ENCODE measurements at places on chromosomes 4 and X.

DNA sequence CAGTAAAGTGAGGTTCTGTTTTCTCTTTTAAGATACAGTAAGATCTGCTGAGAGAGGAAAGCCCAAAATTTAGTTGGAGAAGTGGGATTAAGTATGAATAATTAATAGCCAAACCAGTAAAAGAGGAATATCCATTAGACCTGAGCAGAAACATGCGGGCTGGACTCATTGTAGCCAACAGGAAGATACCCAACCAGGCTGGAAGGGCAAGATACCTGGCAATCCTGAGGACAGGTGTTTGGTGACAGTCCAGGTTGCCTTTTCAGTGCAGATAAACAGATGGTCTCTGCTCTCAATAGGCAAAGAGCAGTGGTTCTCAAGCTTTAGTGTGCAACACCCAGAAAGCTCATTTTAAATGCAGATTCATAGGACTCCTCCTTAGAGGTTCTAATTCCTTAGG, 980.8 kb upstream of the GRID2 start:
- DNase-seq, result no peak

- DNase-seq, result no peak
Observed at GRCh38 chrX:154040307-154040756, 20.6 kb upstream of the IRAK1 start.

DNA sequence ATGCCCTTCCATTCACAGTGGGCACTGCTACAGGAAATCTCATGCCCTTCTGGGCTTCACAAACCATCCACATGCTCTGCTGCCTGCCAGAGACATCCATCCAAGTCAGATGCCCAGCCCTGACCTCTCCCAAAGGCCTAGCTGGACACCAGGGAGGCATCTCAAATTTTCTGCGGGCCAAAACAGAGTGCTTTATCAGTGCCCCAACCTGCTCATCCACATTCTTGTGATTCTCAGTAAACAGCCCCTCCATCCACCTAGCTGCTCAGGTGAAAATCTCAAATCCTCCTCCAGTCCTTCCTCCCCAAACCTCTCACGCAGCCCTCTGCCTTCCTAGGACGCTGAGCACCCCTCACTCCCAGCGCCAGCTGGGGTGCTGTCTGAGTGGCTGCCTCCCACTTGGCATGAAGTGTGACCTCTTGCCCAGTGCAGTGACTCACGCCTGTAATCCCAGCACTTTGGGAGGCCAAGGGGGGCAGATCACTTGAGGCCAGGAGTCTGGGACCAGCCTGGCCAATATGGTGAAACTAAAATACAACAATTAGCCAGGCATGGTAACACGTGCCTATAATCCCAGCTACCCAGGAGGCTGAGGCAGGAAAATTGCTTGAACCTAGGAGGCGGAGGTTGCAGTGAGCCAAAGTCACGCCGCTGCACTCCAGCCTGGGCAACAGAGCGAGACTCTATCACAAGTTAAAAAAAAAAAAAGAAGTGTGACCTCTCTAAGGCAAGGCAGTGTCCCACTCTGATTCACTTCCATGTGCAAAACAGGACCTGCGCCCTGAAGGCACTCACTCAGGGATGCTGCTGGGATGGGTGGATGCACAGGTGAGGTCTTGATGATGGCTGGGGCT, 1.7 kb upstream of the AFAP1 start:
- no peak for DNase-seq

- DNase-seq, result no peak
Observed at GRCh38 chrX:49187526-49187925, 1.4 kb upstream of the PRICKLE3 start.

DNA sequence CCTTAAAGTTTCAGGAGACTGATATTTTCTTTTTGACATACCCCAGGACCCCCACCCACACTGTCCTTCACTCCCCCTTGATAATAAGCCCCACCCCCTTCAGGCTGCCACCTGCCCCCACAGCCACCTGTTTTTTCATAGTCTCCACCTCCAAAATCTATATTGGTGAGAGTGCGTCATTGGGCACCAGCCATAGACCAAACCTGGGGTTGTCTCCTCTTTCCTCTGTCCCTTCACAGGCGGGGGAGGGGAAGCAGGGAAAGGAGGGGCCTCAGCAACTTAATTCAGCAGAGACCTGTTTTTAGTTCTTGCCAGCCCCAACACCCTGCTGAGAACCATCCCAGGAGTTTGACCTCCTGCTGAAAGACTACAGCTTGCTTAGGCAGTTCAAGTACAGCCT, 1.1 kb downstream of the ARHGAP36 start:
- DNase-seq, result no peak

DNA sequence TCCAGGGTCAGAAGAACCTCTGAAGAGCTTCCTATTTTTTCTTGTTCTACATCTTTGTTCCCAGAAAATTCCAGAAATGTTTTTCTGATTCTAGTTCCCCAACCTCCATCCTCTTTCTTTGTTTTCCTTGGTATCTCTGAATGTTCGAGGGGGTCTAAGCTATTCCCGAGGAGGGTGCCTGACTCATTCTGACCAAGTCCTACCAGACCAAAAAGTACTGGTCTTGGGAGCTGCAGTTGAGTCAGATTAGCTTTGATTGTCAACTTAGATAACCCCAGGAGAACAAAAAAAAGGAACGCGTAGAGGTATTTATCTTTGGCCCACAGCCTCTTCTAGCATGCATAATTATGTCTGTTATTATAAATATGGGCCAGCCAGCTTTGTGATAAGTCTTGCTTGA, 12.1 kb upstream of the TENM3 start:
- no peak for DNase-seq

DNA sequence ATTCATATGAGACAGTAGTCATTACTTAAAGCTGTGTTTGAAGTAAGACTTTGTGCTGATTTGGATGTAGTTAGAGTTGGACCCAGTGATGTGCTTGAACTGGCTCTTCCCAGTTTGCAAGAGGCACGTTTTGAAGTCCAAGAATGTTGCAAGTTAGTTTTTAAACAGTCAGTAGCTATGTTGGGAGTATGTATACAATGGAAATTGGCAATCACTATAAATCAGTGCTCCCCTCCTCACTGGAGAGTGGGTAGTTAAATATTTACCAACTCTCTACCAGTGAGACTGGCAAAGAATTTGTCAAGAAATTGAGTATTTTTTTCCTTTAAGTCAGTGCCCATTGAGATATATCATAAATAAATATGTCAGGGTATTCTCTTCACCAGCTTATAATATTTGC, 191.9 kb upstream of the SPRY1 start:
- DNase-seq, result no peak
